AG09309 (cell line): ENCODE measurements at places on chromosomes 16 and 17.

DNA sequence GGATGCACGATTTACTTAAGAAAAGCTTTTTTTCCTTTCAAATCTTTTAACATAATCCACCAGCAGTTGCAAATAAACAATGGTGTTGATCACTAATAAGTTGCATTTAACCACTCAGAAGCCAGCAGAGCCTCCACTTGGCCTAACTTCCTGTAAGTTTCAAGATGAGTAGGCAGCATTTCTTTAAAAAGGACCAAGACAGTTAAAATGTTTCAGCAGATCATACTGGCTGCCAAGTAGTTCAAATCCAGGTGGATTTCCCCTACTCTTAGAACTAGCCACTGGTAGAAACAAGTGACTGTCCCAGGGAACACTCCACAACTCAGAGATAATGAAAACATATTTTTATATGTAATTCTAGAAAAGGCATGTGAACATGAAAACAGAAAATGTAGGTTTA is 17.0 kb upstream of the RFFL start:
- DNase-seq, result no peak

DNA sequence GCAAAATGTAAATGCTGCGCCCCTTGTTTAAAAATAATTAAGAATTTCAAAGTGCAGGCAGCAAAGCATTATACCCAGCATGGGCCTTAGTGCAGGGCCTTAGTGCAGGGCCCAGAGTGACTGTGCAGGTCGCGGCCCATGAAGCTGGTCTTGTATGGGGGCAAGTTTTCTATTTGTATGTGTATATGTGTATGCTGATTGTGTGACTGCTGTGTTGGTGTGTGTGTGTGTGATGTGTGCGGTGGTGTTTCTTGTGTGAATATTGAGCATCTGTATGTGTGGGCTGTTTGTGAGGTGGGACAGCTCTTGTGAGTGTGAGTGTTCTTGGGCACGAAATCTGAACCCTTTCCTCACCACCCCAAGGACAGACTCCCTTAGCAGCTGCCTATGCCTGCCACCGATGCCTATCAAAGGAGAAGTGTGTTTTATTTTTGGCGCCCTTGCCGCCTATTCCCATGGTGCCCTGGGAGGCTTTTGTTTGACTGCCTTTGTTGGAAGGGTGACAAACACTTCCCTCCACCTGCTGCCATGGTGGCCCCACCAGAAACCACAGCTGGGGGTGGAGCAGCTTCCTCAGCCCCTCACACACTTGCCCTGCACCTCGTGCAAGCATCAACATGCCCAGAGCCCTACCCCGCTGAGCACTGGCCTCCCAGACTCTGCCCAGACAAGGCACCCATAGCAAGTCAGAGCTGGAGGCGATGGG is 18.0 kb downstream of the CCR7 start:
- no peak for DNase-seq

GRCh38 chr17:12900474-12900873 is 111.2 kb downstream of the ARHGAP44 start:
- DNase-seq, result no peak

DNA sequence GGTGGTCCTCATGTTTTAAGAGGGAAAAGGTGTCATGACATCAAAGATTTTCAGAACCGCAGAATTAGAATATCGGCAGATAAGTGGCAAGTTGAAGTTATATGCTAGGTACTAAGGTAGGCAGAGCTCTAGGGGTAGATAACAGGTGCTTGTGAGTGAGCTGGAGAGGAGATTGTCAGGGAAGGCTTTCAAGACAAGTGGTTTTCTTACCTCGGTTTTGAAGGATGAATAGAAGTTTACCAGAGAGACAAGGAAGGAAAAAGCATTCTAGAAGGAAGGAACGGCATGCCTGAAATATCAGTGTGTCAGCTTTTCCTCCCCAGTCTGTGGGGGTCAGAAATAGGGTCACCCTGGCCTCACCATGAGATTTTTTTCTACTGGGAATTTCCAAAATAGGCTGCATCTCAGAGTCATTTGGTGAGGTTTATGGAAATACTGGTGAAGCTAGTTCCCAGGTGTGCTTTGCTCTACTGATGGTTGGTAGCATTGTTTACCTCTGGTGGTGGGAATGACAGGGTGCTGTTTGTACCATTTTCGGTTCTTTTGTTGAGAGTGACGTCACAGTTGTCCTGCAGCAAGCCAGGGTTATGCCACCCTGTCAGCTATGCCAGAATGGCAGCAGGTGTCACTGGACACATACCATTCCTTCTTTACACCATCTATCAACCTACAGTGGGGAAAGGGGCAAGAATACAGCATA is 112.5 kb downstream of the MSI2 start:
- no peak for DNase-seq

DNA sequence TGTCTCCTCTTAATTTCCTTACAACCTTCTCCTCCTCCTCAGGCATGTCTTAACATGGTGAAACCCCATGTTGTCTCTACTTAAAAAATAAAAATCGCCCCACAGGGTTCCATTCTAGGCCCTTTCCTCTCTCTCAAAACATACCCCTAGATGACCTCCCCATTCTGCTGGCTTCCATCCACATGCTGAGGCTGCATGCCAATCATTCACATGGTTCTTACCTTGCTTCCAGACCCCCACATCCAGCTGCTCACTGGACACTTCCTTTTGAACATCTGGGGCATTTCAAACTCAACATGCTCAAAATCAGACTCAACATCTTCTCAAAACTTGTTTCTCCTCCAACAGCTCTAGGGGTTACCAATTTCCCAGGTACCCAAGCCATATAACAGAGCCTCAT is 12.4 kb upstream of the CTCF start:
- no peak for DNase-seq

DNA sequence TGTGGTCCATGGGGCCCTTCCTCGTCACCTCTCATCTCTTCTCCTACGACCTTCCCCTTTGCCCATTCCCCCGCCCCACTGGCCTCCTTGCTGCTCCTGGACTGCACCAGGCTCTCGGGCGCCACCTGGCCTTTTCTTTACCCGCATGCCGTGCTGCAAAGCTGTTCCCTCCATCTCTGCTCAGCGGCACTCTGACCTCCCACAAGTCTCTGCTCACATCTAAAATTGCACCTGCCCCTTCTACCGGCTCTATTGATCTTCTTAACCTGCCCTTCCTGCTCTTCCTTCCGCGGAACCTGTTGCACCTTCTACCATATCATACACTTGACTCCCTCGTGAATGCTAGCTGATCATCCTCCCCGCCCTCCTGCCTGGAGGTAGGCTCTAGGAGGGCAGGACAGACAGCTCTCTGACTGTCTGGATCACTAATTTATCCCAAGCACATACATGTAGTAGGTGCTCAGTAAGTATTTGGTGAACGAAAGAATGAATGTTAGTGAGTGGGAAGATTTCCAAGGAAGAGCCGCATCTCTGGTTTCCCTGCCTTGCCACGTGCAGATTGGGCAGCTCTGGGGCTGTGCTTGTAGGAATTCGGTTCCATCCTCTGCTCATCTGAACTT is 17.3 kb downstream of the DNAH17 start:
- DNase-seq, result no peak

- no peak for DNase-seq
Observed at GRCh38 chr16:7834771-7835431, 502.3 kb downstream of the RBFOX1 start.

GRCh38 chr16:661184-661821 is 6.6 kb upstream of the RHOT2 start:
- no peak for DNase-seq

DNA sequence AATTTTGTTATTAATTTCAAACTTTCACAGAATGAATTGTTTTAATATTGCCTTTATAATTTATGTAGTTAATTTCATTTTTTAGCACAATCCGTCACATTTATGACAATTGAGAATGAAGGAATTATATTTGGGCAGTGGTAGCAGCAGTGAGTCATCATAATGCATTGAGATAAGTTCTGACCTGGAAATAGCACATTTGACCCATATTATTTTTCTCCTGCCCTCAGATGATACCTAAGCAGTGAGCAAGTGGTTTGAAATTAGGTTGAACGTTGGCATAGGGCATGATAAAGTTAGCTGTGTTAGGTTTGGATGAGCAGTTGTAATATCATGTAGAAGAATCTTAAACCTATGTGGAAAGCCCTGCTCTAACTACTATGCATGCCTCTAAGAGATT is 1431.3 kb upstream of the CDH8 start:
- no peak for DNase-seq

DNA sequence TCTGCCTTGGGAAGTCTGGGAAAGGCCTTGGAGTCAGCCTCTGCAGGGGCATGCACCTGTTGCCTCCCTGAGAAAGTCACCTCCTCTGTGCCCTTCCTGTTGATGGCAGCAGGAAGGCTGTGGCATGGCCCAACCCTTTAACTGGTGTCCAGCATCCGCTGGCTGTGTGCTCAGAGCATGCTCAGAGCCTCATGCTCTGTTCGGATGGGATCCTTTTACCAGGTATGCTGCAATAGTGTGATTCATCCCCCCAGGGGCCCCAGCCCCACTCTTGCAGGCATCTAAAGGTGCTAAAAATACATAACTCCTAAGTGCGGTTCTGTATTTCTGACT is 24.9 kb downstream of the KLHL36 start:
- no peak for DNase-seq

GRCh38 chr16:14658063-14658462 is 25.3 kb downstream of the BFAR start:
- DNase-seq, result no peak
